CD4-positive, alpha-beta T cell treated with Interleukin-21 for 1 hour (primary cell): ENCODE measurements at places on chromosomes 3 and 15.
A peak's percentile ranks its signal among the peaks of the same experiment; 100 is the strongest.

- DNase-seq = no peak
These were observed 337.6 kb downstream of the IL20RB start for GRCh38 chr3:137295336-137295735.

DNA sequence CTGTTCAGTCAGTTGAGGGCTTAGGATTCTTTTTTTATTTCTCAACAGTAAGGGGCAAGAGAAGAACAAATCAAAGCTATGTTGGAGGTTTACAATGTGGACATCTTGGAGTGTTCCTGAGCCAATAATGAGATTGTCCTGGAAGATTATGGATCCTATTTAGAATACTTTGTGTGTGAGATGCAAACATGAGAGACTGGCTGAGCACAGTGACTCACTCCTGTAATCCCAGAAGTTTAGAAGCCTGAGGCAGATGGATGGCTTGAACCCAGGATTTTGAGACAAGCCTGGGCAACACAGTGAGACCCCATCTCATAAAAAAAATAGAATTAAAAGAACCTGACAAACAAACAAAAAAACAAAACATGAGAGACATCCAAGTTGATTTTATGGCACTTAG, 351.6 kb downstream of the GAP43 start:
- no peak for DNase-seq

DNA sequence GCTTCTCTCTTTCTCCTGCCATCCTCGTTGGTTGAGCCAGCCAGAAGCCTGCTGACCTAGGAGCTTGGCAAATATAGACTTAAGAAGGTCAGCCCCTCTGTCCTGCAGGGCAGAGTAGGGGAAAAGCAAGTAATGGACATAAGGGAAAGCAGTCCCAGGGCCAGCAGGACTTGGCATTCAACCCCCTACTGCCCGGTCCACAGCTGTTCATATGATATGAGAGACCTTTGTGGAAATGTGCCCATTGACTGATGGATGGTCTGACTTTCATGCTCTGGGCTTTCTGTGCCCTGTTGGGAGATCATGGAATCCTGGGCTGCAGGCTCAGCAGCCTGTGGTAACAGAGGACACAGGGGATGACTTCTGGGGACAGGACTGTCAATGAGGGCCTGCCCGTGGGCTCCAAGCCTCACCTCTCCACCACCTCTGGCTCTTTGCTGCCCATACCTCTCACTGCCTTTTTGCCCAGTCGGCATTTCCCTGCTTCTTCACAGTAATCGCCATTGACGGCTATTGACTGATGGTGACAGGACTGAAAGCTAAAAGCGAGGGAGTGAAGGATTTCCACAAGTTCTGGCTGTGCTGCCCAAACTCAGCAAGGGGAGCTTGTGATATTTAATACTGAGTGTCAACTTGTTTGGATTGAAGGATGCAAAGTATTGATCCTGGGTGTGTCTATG, 60.0 kb upstream of the NMNAT3 start:
- no peak for DNase-seq

GRCh38 chr3:94115482-94115881, 52.6 kb downstream of the NSUN3 start:
- DNase-seq = no peak

GRCh38 chr3:112774293-112774926, 72.3 kb downstream of the CD200R1L start:
- DNase-seq = no peak

- no peak for DNase-seq
These were observed 822 bp downstream of the ZNF385D start for GRCh38 chr3:21750080-21750696.

GRCh38 chr15:63191895-63192618, 2.7 kb downstream of the RAB8B start:
- DNase-seq = peak; percentile 91

GRCh38 chr3:123371426-123371825, 77.5 kb downstream of the ADCY5 start:
- no peak for DNase-seq

- no peak for DNase-seq
These were observed 33.8 kb downstream of the CCDC66 start for GRCh38 chr3:56590814-56591213.

- no peak for DNase-seq
These were observed 27.1 kb upstream of the GALNT15 start for GRCh38 chr3:16147220-16147994.

DNA sequence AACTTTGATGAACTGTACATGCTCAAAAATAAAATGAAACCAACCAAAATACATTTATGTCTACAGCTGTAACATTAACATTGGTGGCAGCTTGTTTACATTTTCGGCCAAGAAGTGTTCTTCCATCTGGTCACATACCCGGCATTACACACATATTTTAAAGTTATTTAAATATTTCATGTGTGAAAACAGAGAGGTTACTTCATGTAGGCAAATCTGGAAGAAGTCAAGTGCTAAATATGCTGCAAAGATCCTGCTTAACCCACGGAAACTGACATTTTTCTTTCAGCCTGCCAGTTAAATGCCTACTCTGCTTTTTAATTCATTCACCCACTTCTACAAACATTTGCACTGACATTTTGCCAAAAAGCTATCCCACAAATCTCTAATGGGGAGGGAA, 69.7 kb downstream of the MB21D2 start:
- DNase-seq = no peak

GRCh38 chr3:156729460-156730179, 55.2 kb downstream of the TIPARP start:
- DNase-seq = no peak

- no peak for DNase-seq
These were observed 469.6 kb downstream of the SI start for GRCh38 chr3:164608554-164609276.

DNA sequence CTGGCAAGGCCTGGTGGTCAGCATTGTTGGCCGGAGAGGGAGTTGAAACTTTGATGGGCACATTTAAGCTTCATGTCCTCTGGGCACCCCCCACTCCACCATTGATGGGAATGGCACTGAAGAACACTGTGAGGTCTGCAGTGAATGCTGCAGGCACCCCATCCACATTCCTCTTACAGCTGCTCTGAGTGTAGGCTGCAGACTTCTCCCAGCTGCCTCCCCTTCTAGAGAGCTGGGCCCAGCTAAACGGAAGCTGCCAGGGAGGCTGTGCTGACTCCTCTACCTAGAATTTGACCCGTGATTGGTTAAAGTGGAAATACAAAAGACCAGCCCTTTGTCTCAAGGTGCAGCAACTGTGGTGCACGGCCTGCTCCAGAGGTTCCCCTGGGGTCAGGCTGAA, 10.6 kb downstream of the TMEM158 start:
- no peak for DNase-seq

DNA sequence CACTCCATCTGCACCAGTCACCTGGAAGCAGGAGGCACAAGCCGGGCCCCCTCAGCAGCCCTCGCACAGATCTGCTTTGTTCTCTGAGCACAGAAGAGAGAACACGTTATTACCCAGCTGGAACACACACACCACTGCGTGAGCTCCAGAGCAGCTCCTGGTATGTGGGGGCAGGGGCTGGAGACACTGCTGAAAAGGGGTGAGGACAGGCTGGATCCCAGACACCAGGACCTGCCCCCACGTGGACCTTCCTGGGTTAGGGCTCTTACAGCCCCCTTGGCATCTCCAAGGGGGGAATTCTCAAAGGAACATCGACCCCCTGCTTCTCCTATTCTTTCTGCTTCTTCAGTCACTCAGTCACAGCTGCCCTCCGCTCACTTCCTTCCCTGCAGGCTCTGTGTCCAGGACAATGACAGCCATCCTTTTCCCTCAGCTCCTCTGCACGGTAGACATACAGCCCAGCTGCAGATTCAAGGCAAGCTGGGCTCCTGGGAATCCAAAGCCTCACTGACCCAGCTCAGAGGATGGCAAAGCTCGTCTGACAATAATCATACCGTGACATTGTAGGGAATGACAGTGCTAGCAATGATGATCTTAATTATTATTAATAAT, 33.7 kb downstream of the PRR20G start:
- no peak for DNase-seq

DNA sequence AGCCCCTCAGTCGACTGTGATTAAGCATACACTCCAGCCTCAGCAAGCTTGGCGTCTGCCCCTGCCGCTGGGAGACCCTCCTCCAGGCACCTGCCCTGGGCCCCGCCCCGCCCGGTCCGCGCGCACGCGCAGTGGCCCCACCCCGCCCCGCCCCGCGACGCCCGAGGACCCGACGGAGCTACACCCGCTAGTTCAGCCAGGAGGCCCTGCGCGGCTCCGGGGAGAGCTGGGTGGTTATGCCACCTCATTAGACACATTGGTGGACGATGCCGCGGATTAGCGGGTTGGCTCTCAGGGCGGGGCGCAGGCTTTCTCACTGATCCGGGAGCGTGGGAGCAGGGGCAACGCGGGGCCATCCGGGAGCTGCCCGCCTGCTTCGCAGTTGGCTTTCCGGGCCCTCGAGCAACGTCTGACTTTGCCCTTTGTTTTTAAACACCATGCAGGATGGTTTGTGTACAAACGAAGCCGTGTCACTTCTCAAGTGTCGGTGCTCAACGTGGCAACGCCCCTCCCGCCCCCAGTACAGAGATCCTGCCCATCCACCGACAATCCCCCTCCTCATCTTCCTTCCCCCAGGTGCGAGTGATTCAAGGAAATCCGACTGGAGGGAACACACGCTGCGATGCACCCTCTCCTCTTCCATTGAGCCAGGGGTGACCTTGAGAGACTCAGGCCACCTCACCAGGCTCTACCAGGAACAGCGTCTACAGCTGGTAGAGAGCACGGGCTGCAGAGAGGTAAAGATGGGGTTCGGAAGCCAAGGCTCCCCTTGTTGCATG, 109.3 kb downstream of the SHQ1 start:
- DNase-seq = peak; percentile 80

- peak; percentile 65 for DNase-seq
These were observed at the start of gene UACA for GRCh38 chr15:70763120-70763949. Gene UACA (minus strand): TSS chr15:70763558. CDS start chr15:70763407, 151 bp downstream.

DNA sequence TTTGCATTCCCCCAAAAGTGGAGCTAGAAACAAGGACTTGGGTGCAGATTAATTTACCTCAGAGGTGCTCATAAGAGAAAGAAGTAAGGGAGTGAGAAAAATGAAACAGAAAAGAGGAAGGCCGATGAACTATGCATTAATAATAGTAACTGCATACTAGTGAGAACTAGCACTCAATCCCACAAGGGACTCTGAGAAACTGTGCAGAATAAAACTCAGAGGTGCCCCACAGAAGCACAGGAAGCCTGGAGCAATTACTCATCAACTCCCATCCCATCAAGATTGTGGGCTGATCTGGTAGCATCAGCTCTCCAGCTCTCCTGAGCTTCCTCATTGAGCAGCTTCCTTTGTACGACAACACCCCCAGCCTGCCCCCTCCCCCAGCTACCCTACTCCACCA, 50.8 kb downstream of the CLDN18 start:
- DNase-seq = no peak

- DNase-seq = no peak
These were observed 122.5 kb downstream of the CHST2 start for GRCh38 chr3:143242101-143242500.

DNA sequence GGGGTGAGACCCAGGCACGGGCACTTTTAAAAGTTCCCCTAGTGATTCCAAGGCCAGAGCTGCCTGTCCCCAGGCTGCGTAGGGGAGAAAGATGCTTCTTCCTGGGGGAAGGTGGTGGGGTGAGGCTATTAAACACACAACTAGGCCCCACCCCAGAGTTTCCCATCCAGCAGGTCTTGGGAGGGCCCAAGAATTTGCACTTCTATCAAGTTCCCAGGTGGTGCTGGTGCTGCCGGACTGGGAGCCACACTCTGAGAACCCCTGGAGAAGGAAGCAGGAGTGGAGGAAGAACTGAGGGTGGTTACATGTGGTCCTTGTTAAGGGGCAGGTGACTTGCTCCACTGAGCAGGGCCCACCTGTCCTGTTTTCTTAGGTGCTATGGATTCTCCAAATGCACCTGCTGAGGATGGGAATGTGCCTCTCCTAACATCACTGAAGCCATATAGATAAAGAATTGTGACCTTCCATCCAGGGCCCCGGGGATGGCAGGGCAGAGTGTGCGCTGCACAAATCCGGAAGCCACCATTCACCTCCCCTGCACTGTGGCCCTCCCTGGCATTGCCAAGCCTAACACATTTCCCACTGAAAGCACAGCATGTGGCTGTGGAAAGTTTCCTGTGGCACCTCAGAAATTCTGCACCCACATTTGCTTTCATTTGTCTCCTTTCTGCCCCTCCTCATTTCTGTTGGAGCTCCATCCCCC, 111.5 kb upstream of the MEF2A start:
- no peak for DNase-seq

- DNase-seq = no peak
These were observed 20.3 kb upstream of the SIAH2 start for GRCh38 chr3:150783316-150783715.

DNA sequence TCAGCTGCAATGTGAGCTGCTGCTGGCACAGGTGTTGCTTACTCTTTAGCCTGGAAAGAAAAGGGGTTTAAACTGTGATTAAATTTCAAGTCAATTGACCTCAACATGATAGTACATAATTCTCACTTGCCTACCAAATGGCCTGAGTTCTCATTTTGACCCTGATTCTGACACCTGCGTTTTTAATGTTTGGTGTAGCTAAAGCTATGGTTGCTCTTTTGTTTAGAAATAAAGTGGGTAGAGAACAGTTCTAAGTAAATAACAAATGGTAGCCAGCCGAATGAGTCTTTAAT, 100.8 kb upstream of the SOX2 start:
- no peak for DNase-seq

GRCh38 chr3:9866639-9867038, 13.4 kb downstream of the CIDEC start:
- no peak for DNase-seq

GRCh38 chr15:34607832-34608231, 24.4 kb upstream of the GOLGA8B start:
- DNase-seq = no peak

DNA sequence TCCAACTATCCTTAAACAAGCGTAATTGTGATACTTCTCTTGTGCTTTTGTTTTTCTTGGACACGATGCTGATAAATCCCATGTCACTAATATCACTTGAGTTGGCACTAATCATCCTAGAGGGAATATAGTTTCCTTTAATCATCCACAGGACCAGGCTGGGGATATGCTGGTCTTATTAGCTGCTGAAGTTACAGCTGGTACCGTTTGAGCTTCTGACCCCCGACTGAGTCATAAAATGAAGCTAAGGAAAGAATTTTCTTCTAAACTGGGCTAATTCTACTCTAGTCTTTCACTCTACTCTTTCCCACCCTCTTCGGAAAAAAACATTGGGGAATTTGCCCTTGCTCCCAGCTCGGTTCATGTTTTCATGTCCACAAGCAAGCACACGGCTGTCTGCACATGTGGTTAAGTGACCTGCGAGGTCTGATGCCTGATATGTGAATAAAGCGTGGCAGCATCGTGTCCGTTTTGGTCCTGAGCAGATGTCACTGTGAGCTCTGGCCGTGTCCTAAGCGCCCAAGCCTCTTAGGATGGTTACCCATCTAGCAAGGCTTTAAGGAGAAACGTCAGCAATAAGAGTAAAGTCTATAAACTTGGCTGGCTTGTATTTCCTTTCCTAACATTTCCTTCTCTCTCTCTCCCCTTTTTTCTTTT, 223.7 kb downstream of the ITPR1 start:
- no peak for DNase-seq
